ENCODE measurements at places on chromosomes 2 and 18.

- no peak for DNase-seq
Measured at GRCh38 chr2:106129592-106129991, 64.5 kb downstream of the UXS1 start.

DNA sequence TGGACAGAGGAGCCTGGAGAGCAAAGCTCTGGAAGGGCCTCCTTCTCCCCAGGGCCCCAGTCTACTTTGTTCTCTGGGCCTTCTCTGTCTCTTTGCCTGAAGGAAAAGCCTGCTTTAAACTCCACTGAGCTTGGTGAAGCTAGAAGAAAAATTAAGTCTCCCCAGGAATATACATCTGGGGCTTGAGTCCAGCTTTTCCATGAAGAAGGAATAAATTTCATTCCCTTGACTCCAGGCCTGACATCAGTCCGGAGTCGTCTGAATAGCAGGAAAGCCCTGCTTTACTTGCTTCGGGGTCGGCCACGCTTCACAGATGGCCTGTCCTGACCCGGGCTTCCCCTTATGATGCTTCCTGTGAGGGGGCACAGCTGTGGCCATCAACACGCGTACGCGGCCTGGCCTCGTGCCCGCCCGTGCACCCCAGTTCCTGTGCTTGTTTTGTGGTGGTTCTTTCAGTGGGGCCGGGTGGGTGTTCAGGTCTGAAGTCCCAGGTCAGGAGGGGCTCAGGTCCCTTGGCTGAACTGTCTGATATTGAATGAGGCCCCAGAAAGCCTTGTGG, 73.6 kb downstream of the ACOXL start:
- no peak for DNase-seq

GRCh38 chr2:12507295-12507694, 209.4 kb upstream of the TRIB2 start:
- no peak for DNase-seq

- DNase-seq, result no peak
Measured at GRCh38 chr2:211877061-211877460, 661.5 kb downstream of the ERBB4 start.

DNA sequence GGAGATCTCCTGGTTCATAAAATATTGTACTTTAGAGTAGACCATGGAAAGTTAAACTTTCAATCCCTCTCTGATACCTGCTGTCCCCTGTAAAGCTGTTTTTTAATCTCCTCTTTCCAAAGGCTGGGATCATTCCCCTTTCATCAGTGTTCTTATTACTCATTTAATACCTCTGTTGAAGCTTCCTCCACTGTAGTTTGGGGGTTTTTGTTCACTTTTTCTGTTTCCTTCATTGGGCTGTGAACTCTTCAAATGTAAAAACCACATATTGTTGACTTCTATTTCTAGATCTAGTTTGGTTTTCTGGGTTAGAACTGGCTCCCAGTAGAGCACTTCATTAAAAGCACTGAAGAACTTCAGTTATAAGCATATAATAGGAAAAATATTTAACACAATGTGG, 598.1 kb downstream of the RNF144A start:
- no peak for DNase-seq

GRCh38 chr18:23421277-23421676, 31.8 kb upstream of the RIOK3 start:
- DNase-seq, result no peak

GRCh38 chr2:11983870-11984269, 237.4 kb downstream of the LPIN1 start:
- no peak for DNase-seq

GRCh38 chr2:144894612-144895599, 375.0 kb upstream of the ZEB2 start:
- DNase-seq, result no peak

DNA sequence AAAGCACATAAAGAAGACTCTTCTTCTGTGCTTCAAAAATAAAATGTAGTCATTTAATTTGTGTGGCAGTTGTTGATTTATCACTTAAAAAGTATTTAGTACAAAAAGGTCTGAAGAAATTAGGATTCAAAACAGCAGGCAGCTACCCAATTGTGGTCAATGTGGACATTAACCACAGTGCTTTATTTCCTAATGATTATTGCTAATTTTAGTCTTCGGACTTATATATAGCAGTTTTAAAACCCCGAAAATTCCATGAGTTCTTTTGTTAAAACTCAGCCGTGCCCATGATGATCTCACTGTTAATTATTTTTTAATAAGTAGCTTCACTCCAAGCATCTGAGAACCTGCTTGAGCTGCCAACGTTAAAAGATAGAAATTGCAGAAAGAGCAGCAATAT, 594.3 kb downstream of the STK39 start:
- DNase-seq, result no peak

- no peak for DNase-seq
Measured at GRCh38 chr2:216029416-216030129, 16.2 kb upstream of the MREG start.

- DNase-seq, result no peak
Measured at GRCh38 chr2:160355080-160355479, 138.5 kb downstream of the RBMS1 start.

All from activated CD8-positive, alpha-beta memory T cell treated with anti-CD3 and anti-CD28 coated beads for 48 hours (primary cell).